ENCODE measurements at places on chromosomes 2 and 18.

DNA sequence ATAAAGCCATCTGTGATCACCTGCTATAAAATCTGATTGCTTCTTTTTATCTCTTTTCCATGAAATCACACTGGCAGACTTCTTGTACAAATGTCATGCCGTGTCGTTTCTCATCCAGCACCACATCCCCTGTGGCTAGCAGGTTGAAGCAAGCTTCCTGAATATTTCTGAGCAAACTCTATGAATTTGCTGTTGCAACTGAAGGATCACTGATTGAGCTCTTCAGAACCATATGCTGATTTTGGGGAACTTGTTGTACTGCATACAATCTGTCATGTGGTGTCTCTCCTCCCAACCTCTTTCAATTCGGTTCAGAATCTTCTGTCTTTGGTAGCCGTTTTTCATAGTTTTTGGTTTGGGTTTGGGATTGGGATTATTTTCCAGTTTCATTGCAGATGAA lies 57.7 kb upstream of the RBMS1 start:
- DNase-seq: no peak

DNA sequence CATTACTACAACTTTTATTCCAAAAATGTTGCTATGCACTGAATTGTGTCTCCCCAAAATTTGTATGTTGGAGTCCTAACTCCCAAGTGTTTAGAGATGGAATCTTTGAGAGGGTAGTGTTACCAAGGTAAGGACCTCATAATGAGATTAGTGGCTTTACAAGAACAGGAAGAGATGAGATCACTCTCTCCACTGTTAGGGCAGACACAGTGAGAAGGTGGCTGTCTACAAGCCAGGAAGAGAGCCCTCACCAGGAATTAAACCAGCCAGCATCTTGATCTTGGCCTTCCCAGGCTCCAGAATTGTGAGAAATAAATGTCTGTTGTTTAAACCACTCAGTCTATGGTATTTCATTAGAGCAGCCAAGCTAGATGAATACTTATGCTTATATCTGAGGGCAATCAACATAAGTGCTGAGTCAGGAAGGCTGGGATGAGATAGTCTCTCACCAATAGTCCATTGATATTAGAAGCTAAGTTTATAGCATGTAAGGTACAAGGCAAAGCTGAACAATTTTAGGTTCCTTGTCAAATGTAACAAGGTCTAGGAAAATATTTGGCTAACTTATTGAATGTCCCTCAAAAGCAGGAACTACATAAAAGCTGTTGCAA lies 317.6 kb upstream of the REG3G start:
- DNase-seq: no peak

DNA sequence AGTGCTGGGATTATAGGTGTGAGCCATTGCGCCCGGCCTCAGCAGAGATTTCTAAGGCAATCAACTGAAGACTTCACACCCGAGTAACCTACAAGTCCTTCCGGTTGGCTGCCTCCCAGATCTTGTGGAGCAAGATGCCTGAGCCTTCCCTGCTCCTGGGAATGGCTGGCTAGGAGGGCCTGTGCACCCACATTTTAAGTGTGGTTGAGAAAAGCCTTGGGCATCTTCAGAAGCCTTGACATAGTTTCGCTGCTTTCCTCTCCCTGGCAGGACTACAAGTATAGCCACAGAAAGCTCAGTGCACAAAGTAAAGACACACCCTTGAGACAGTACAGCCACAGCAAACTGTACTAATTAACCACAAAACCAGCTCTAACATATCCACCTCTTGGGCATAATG lies 35.2 kb downstream of the E2F6 start:
- no peak for DNase-seq

GRCh38 chr18:7890075-7890474 lies 323.0 kb downstream of the PTPRM start:
- DNase-seq: no peak
